ENCODE measurements at places on chromosomes 3 and 15.

DNA sequence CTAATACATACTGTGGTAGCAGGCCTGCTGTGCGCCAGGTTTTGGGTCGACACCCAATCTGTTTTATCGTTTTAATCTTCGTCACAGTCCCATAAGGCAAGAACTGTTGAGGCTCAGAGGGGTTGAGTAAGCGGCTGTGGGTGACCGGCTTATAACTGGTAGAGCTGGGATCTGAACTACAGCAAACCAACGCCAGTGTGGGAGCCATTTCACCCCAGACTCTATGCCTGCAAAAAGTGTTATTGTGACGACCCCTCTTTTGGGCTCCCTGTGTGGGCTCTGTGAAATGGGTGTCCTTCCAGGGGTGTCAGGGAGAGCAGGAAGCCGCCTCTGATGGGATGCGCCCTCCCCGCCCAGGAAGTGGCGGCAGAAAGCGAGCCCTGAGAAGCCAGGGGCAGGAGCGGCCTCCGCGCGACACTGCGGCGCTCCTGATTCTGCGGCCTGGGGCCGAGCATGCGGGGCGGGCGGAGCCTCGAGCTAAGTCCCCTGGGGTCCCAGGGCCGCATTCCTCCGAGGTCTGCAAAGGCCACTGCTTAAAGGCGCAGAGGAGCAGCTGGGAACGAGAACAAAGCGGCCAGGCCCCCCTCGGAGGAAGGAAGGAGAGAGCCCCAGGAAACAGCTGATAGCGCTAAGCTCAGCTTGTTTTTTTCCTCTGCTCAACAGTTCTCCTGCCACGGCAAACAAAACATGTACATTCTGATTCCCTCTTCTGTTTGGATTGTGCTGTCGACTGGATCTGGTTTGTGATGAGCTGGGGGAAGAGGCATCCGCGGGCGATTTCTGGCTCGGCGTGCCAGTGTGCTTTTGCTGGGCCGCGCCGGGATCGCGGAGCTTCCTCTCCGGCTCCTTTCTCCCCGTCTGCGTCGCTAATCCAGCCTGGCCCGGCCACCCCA, 33.9 kb downstream of the GRK7 start:
- no peak for DNase-seq

GRCh38 chr3:120451806-120452205, 1.0 kb upstream of the FSTL1 start:
- no peak for DNase-seq

GRCh38 chr3:54986294-54986693, 58.4 kb upstream of the LRTM1 start:
- no peak for DNase-seq

DNA sequence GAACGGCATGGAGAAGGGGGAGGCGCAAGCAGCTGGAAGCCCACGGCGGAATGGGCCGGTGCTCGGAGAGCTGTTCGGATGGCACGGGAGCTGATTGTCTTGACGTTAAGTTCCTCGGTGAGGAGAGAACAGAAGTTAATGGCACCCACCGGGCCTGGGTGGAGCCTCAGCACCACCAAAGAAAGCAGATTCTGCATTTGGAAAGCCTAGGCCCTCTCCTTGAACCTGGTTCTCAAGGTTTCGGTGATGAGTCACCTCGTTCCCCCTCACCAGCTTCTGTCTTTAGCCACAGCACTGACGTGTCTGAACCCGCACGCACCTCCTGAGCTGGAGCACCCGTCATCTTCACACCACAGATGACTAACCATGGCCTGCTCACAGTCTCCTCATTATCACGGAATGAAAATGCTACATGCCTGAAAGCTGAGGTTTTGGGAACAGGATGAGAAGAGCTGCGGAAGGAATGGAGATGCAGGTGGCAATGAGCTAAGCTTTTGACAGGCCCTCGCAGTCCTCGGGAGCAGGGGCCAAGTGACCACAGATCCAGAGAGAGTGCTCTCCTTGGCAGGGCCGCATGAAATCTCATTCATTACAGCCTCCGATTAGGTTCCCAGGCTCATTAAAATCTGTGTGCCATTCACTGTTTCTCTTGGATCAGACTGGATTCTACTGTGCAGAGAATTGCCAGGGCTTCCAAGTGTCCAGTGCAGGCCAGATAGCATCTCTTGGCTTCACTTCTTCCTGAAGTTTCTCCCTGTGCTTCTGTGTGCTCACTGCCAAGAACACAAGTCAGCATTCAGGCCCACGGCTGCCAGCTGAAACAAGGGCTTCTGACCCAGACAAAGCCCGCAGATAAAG, 96.3 kb upstream of the DLG1 start:
- DNase-seq: peak; percentile 61

GRCh38 chr3:67517781-67518180, 136.6 kb downstream of the SUCLG2 start:
- no peak for DNase-seq

- no peak for DNase-seq
Measured at GRCh38 chr3:9032231-9032777, 69.0 kb upstream of the RAD18 start.

DNA sequence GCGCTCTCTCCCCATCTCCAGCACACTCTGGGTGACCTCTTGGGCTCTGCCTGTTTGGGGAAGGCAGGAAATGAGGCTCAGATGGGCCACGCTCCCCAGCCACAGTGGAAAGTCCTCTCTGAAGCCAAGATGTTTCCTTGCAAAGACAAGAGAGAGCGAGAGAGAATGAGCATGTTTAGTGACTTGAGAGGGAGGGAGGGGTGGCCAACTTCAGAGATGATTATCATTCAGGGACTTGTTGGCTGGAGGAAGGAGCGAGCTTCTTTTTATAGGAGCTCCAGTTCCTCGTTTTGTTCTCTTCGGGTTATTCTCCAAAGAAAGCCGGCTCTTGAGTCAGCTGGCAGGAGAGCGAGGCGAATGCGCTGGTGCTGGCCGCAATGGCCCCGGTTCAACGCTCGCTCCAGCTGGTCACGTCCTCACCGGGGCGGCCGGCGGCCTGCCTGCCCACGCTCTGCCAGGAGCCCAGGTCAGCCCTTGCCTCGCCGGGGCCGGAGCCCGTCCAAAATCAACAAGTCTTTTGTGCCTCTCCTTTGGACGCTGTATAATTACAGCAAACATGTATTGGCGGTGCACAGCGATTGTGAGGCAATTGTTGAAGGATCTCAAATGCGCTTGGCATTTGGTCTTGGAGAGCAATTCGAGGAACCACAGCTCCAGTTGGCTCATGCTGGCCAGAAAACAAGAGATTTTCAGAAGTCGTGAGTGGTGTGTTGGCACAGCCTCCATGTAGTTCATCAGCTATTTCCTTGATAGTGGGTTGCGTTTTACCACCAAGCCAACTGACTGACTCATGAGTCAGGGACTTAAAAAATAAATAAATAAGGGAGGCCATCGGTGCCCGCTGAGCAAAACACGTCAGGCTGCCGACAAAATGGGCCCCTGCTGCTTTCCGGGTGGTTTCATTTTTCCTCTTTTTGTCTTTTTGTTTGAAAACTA, 288.6 kb downstream of the UACA start:
- peak; percentile 94 for DNase-seq

DNA sequence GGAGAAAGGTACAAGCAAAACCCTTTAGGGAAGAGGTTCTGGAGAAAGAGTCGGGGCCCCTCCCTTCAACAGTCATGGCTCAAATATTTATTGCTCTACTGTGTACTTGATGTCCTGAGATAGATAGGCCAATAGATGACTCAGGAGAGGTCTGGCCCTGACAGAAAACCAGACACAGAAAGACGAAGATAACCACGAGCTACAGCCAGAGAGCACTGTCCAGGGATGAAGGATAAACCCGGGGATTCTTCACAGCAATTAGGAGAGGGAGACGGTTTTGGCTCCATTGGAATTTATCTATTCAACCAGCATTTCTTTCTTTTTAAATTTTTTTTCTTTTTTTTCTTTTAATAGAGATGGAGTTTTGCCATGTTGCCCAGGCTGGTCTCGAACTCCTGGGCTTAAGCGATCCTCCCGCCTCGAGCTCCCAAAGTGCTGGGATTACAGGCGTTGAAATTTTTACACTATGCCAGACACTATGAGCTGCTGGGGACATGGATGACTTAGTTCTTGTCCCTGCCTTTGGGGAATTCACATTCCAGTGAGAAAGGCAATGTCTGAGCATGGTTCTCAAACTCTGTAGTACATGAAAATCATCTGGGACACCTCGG, 4.6 kb upstream of the CIDEC start:
- peak; percentile 79 for DNase-seq

DNA sequence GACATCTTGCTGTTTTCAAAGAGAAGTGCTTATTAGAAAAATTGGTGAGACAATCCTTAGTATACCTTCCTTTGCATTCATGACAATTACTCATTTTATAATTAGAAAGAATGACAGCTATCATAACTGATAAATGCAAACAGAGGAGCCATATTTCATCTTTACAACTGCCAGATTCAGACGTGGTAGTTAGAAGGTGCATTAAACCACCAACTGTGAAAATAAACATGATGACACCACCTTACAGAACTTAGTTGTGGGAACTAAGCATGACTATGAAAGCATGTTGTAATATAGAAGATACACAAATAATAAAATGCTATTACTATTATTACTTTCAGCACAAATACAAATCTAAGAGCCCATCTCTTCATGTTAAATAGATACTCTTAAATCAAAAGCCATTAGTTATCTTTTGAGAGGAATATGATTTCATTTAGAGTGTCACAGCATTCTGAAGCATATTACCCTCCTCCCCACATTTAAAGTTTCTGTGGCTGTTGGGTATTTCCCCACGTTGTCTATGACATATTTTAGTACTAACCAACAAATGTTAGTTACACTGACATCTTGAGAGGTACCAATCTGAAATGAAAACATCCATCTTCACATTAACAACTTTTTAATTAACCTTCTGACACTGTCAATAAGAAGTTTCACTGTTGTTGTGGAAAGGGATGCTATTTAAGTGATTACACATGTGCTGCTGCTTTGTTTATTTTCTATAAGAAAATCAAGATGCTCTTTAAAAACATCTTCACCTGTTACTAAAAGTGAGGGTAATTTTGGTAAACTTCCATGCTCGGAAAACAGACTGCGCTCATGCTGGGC, 163.8 kb downstream of the LSAMP start:
- no peak for DNase-seq

DNA sequence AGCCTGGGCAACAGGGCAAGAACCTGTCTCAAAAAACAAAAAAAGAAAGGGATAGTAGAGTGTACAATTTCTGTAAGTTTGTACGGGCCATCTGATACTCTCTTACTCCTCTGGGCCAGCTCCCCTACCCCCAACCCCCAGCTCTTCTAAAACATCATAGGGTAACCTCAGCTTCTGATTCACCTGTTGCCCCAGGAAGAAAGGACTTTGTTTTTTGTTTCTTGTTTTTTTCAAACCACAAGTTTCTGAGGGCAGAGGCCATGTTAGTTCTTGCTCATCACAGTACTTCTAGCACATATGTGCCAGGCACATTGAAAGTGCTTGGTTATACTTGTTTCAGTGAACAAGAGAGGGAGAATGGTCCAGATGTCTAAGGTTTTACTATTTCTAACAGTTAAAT, 20.2 kb downstream of the ATOSA start:
- DNase-seq: no peak

DNA sequence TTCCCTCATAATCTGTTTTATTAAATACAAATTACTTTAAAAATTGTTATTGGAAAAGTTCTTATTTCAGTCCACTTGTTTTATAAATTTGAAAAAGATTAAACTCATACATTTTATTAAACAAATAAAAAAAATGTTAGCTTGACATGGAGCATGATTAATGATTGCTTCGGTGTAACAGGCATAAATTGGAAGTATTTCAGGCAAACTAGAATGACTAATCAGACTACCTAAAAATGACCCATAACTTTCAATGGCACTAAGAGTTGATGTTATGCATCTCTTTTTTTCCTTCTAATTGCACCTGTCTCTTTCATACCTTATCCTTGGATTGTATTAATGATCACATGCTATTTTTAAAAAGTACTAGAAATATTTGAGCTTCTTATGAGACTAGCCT, 343.3 kb downstream of the ZNF385D start:
- peak; percentile 4 for DNase-seq

Measured in fibroblast of the conjunctiva (primary cell).